T-helper 2 cell (primary cell): ENCODE measurements at places on chromosomes 6 and 20.

- no peak for DNase-seq
Observed at GRCh38 chr20:35709259-35709658, 10.1 kb downstream of the ROMO1 start.

- no peak for DNase-seq
Observed at GRCh38 chr20:22575087-22575721, 9.2 kb downstream of the FOXA2 start.

- DNase-seq = no peak
Observed at GRCh38 chr6:52514514-52514913, 62.3 kb downstream of the TRAM2 start.

DNA sequence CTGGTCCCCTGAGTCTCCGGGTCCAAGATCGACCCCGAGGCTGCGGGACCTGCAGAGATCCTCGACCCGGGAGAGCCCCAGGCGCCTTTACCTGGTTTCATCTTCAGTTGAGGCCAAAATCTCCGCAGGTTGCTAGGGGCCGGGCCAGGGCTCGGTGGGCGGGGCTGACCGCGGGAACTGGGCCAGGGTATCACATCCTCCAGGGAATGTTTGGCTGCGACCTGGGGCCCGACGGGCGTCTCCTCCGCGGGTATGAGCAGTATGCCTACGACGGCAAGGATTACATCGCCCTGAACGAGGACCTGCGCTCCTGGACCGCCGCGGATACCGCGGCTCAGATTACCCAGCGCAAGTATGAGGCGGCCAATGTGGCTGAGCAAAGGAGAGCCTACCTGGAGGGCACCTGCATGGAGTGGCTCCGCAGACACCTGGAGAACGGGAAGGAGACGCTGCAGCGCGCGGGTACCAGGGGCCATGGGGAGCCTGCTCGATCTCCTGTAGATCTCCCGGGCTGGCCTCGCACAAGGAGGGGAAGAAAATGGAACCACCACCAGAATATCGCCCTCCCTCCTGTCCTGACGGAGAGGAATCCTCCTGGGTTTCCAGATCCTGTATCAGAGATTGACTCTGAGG lies 53.8 kb upstream of the POLR1H start:
- peak; percentile 29 for DNase-seq

DNA sequence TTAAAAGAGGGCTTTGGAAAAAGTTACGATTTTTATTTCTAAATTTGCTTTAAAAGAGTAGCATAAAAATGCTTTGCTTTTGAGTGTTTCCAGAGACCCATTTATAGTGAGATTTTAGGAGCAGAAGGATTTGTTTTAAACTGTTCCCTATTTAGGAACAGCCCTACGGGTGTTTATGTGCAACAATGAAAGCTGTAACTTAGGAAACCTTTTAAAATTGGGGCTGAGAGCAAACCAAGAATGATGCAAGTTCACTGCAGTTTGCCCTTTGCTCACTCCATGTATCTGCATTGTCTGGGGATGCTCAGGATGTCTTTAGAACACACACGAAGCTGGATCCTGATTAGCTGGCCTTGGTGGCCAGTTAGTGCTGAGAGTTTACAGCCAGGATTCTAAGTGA lies 40.9 kb downstream of the GHRH start:
- no peak for DNase-seq

- DNase-seq = no peak
Observed at GRCh38 chr6:113903666-113904330, 46.7 kb downstream of the MARCKS start.

GRCh38 chr6:155100087-155100486 lies 105.0 kb downstream of the TIAM2 start:
- DNase-seq = no peak

GRCh38 chr20:4730780-4731179 lies 9.1 kb downstream of the PRND start:
- DNase-seq = no peak

- DNase-seq = no peak
Observed at GRCh38 chr6:53692172-53692571, 26.6 kb upstream of the KLHL31 start.

DNA sequence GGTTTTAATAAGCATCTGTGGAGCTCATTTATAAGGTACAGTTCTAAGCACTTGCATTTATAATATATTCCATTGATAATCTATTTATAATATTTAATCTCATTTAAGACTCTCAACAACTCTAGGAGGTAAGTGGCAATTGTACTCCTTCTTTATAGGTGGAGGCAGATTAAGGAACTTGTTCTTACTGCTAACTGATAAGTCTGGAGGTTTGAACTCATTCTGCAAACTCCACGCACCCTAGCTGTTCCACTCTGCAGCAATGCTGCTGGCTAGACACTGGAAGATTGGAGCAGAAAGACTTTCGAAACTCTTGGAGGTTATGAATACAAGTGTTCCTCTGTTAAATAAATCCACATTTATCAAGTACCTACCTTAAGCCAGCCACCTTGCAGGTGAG lies 793 bp upstream of the HDAC2 start:
- DNase-seq = no peak

DNA sequence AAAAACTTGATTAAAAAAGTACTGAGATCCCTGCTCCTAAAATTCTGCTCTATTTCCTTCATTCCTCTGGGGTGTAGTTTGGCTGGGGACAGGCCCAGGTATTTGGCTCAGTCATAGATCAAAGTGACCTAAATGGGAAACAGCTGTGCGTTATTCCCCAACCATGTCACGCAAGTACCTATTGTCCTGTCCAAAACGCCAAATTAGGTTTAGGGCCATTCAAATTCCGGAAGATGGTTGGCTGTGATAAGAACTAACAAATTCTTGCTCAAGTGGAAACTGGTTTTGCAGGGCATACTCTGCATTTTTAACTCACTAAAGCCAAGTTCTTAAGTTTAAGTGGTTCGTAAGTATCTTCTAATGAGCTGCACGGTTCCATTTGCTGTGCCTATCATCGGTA lies 147.6 kb upstream of the TMEM170B start:
- DNase-seq = no peak

DNA sequence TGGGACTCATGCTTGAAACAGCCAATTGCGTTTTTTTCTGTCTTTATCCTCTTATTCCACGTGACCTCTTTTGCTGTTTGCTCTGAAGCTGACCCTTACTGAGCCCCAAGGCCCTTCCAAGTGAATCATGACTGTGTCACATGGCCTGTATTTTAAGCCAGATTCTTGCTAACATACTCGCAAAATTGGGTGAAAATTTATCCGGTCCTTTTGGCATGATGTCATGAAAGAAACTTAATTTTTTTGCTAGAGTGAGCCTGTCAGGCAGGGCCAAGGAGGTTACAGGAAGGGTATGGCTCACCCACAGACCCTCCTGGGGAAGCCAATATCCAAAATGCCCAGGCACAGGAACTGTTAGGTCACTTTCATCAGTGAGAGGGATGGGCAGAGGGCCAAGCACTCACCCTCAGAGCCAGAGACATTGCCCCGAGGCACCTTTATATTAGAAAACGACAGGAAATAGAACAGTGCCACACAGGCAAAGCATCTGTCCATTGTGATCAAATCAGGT lies 296.7 kb downstream of the CDH26 start:
- DNase-seq = no peak

- no peak for DNase-seq
Observed at GRCh38 chr20:8287340-8287739, 155.3 kb downstream of the PLCB1 start.

- no peak for DNase-seq
Observed at GRCh38 chr6:71290611-71291010, 2.0 kb downstream of the OGFRL1 start.

- DNase-seq = no peak
Observed at GRCh38 chr20:17109307-17109706, 117.5 kb upstream of the PCSK2 start.

- DNase-seq = no peak
Observed at GRCh38 chr20:19370076-19371075, 157.9 kb downstream of the SLC24A3 start.

GRCh38 chr6:37050045-37050853 lies 44.8 kb downstream of the FGD2 start:
- no peak for DNase-seq

DNA sequence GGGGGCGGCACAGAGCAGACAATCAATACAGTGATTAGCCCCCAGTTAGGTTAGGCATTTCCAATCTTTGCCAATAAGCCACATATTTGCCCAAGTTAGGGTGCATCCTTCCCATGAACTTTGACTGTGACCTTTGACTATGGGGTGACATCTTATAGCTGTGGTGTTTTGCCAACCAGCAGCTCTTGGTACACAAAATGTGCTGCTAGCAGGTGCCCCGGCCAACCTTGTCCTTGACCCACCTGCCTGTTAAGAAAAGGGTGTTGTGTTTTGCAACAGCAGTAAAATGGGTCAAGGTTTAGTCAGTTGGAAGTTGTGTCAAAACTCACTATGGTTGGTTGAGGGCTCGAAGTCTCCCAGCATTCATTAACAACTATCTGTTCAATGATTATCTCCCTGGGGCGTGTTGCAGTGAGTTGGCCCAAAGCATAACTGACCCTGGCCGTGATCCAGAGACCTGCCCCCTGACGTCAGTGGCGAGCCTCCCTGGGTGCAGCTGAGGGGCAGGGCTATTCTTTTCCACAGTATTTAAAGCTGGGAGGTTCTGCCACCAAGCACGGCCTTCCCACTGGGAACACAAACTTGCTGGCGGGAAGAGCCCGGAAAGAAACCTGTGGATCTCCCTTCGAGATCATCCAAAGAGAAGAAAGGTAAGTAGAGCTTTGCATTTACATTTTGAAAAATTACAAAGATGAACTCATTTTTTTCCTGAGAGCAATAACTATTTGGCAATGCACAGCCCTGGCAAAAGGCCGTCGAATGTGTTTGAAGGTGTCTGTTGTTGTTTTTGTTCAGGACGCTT lies at the start of gene PCK1:
Gene PCK1 (plus strand): TSS at position 557 of the 802 bp plus-strand sequence. CDS start 302 bp downstream, outside the sequence.
- no peak for DNase-seq

DNA sequence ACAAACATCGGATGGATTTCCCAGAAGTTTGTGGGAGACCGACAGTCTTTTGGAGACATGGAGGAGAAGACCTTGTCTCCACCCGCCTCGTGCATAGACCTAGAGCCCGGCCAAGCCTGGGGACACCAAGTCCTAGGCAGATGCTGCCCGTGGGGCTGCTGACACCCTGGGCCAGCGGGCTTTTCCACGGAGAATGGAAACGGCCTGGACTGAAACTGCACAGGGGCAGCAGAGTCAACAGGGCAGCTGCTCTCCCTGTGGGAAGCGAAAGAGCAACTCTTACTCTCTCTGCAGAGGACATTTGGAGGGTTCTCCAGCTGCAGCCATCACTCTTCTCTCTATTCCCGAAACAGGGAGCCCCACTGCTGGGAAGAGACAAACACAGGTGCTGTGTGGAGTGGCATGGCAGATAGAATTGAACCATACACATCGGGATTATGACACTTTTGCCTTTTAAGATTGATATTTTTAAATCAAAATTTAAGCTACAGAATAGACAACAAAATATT lies 401.2 kb downstream of the THBS2 start:
- DNase-seq = no peak

DNA sequence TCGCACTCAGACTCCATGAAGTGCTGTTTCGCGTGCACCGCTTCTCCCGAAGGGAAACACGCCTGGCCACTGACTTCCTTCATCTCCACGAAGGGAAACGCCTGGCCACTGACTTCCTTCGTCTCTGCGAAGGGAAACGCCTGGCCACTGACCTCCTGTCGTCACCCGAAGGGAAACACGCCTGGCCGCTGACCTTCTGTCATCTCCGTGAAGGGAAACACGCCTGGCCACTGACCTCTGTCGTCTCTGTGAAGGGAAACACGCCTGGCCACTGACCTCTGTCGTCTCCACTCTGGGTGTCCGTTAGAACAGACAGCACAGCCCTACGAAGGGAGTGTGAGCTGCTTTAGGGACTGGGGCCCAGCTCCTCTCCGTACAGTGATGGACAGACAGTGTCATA lies 17.1 kb upstream of the ADRM1 start:
- DNase-seq = no peak

- DNase-seq = no peak
Observed at GRCh38 chr6:829656-830055, 136.7 kb upstream of the EXOC2 start.

DNA sequence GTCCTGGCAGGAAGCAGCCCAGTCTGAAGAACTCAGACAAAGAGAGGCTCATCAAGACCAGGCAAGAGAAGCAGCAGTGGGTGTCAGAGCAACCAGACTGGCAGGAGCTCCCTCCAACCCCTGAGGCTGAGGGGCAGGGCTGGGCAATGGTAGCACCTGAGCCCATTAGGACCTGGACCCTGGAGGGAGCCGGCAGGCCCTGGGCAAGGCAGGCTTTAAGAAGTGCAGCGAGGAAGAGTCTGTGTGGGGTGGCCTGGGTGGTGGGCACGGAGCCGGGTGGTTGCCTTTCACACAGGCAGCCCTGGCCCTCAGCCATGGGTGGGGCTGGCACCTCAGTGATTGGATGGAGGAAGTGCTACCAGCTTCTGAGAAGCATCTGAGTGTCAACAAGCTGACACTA lies 33.1 kb upstream of the IRF4 start:
- no peak for DNase-seq

DNA sequence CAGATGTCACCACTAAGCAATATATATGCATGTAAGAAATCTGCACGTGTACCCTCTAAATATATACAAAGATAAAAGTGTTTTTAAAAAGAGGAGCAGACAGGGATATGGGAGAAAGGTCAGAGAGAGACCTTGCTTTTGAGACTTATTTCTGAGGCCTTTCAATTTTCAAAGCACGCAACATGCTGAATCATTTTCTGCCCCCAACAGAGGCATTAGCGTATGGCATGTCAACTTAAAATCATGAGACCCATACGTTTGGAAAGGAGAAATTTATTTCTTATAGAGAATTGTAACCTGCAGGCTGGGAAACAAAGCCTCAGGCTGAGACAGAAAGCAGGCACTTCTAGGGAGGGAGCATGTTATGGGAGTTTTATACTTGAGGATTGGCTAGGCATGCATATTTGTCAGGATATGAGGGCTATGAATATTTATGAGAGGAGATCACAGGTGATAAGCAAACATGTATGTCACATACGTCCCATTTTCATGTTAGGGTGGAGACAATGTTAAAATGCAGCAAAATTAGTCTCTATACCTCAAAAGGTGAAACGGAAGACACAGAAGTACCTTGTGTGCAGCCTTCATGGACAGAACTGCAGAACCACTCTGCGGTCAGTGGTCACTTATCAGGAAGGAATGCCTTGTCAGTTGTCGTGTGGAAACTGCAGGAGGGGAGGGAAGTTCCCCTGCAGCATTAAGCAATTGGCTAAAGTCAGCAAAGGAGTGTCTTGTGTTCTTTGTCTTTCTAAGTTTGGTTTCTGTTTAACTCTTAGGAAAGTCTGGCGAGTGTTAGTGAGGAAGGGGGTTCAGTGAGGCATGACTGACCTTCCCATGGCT lies 6.3 kb upstream of the GABRR2 start:
- DNase-seq = no peak
